ENCODE measurements at places on chromosomes 11 and 22. TPM values are rescaled to one million over a fixed set of nuclear protein-coding genes. Genes with fewer than 3 reads are reported as not detected.
A peak's percentile ranks its signal among the peaks of the same experiment; 100 is the strongest.

DNA sequence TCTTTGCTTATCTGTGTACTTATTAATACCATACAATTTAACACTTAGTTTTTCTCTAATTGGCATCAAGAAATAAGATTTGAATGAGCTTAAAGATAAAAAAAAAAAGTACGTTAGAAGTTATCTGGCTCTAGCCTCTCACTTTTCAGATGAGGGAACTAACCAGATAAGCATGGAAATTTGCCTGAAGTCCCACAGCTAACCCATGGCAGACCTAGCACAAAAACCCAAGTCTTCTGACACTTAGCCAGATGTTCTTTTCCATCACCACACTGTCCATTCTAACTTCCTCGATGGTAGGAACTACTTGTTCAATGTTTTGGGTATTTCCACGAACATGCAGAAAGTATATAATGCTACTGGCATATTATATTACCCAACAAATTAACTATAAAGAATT lies 7.4 kb upstream of the SOX6 start:
- DNase-seq: no peak

GRCh38 chr11:75073459-75074190 lies 23.1 kb downstream of the OR2AT4 start:
- DNase-seq: no peak

DNA sequence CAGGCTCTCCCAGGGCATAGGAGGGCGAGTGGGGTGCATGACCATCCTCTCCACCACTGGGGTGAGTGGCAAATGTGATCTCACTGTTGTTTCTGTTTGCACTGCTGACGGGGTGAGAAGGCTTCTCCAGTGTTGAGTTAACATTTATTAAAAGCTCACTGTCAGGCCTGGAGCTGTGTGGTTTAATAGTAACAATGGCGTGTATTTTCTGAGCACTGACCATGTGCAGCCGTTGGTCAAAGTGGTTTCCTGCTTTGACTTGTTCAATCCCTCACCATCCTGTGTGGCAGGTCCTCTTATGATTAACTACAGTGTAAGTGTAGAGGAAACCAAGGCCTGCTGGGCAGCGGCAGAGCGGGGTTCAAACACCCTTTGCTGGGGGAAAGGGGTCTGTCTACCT lies 4.4 kb downstream of the A4GALT start:
- no peak for DNase-seq

- DNase-seq: no peak
Observed at GRCh38 chr11:680970-681369, 14.1 kb downstream of the DEAF1 start.

- DNase-seq: peak; percentile 58
Observed at GRCh38 chr22:41725510-41726110, 26.3 kb downstream of the MEI1 start.

The OR51B4 gene
- 6.9 TPM for total RNA-seq

DNA sequence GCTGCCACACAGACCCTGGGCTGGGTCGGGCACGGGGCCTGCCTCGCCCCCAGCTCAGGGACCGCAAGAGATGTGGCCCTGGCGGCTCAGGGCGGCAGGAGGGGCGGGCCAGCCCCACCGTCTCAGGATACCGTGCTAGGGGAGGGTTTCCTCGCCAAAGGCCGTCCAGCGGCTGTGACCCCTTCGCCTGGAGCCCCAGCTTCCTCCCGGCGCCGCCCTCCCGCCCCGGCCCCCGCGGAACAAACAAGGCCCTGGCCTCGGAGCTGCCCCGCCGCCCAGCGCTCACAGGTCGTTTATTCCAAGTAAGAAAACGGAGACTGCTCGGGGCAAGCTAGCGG lies 543 bp upstream of the AP2A2 start:
- no peak for DNase-seq

GRCh38 chr11:35248558-35249323 lies 109.8 kb downstream of the CD44 start:
- no peak for DNase-seq

The FGF19 gene
- total RNA-seq: not detected

GRCh38 chr11:34267417-34267816 lies 90.4 kb downstream of the ABTB2 start:
- DNase-seq: no peak

GRCh38 chr22:39920134-39920743 lies 19.4 kb downstream of the GRAP2 start:
- no peak for DNase-seq

- no peak for DNase-seq
Observed at GRCh38 chr22:26122920-26123468, 46.3 kb upstream of the SEZ6L start.

DNA sequence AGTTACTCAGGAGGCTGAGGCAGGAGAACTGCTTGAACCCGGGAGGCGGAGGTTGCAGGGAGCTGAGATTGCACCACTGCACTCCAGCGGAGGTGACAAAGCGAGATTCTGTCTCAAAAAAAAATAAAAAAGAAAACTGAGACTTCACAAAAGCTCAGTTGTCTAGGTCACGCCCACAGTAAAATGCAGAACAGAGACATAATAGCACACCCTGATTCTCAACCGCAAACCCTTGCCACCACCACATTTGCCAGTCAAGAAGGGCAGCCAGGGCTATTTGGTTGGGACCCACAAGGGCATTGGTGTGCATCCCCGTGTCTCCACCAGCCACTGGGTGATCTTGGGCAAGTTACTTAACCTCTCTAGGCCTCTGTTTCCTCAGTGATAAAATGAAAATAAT lies 25.4 kb downstream of the CREB3L1 start:
- DNase-seq: no peak

GRCh38 chr11:111378861-111379601 lies at the start of gene POU2AF1:
TSS of gene POU2AF1 (minus strand) at chr11:111379275. CDS start at chr11:111379177, 98 bp downstream.
- DNase-seq: no peak

DNA sequence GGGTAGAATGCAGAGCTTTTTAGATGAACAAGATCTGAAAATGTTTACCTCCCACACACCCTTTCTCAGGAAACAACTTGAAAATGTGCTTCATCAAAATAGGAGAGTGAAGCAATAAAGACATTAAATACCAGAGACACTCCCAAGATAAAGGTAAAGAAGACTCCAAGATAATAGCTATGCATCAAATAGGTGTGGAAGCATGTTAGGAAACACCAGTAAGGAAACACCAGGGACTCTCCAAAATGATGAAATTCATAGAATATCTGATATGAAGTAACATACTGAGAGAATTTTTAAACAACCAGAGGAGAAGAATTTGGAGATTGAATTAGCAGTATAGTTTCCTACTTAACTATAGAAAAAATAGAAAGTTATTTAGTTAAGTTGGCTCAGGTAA lies 57.0 kb downstream of the OR10A6 start:
- DNase-seq: no peak

- no peak for DNase-seq
Observed at GRCh38 chr11:132051704-132052103, 681.3 kb downstream of the NTM start.
